ENCODE measurements at places on chromosomes 7 and 10.

- no peak for DNase-seq
These were observed 263.0 kb downstream of the GRID1 start for GRCh38 chr10:86103391-86104101.

DNA sequence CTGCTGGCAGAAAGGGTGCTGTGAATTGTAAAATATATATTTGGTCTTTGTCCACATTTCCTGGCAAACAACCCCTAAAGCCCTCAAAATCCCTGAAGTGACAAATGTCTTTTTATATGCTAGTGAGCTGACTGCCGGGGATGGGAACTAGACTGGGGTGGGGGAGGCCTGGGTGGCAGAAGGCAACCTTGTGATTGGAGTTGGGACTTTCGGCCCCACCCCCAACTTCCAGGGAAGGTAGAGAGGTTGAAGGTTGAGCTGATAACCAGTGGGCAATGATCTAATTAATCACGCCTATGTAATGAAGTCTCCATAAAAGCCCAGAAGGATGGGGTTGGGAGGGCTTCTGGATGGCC is 2.7 kb downstream of the EPHA1 start:
- DNase-seq, result no peak

DNA sequence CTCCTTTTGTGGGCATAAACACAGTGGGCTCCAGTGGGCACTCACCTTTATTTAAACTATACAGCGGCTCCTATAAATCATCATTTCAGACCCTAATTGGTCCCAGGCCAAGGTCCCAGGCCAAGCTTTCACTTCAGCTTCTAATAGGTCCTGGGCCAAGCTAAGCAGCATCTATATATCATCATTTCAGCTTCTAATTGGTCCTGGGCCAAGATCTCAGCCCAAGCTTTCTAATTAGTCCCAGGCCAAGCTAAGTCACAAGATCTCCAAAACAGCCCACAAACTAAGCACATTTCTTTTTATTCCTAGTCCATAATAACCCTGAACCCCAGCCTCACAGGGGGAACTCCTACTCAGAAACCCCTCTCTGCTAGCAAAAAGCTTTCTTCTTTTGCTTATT is 47.1 kb downstream of the ZNF680 start:
- DNase-seq, result no peak

DNA sequence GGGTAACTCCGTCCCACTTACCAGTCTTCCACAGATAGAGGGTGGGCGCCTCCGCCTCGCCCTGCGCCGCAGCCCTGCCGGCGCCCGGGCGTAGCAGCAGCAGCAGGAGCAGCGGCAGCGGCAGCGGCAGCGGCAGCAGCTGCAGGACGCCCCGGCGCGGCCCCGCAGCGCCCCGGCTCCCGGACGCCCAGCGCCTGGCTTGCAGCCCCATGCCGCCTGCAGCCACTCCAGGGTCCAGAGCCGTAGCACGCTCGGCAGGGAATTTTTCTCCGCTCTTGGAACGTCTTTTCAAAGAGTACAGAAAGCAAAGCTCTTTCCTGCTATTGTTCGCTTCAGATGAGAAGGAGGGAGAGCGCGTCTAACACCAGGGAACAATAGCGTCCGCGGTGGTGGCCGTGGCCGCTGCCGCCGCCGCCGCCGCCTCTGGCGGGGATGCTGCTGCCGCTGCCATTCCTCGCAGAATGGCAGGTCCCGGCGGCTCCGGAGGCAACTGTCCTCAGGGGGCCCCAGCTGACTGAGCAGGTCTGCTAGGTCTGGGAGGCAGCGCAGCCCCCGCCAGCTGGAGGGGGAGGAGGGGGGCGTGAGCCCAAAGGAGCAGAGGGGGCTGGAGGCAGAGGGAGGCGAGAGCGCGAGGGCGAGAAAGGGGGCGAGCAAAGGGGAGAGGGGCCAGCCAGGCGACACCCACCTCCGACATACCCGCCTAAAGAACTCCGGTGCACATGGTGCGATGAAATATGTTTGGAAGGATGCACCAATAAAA is at the start of gene THSD7A:
THSD7A (minus strand) TSS at position 463 of the 760 bp plus-strand sequence; CDS start at position 211, 252 bp downstream.
- DNase-seq, result no peak

- no peak for DNase-seq
These were observed 10.9 kb downstream of the OR9A2 start for GRCh38 chr7:143015926-143016490.

DNA sequence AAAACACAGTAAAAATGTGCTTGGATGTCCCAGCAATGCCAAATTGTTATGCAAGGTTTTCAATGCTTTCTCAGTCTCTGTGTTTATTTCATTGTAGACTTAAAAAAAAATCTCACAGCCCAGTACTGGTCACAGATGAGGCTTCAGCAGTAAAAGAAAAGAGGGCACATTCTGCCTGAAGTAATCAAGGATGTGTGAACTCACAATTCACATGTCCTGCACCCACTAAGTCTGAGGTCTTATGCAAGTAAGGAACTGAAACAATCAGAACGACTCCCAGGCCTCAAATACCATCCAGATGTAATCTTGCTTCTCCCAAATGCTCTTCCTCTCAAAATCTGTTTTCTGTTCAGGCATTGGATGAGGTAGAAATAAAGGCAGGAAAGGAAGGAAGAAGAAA is 33.7 kb downstream of the ADRB1 start:
- DNase-seq, result no peak

- DNase-seq, result no peak
These were observed 203.8 kb upstream of the SVIL start for GRCh38 chr10:29838539-29838938.

DNA sequence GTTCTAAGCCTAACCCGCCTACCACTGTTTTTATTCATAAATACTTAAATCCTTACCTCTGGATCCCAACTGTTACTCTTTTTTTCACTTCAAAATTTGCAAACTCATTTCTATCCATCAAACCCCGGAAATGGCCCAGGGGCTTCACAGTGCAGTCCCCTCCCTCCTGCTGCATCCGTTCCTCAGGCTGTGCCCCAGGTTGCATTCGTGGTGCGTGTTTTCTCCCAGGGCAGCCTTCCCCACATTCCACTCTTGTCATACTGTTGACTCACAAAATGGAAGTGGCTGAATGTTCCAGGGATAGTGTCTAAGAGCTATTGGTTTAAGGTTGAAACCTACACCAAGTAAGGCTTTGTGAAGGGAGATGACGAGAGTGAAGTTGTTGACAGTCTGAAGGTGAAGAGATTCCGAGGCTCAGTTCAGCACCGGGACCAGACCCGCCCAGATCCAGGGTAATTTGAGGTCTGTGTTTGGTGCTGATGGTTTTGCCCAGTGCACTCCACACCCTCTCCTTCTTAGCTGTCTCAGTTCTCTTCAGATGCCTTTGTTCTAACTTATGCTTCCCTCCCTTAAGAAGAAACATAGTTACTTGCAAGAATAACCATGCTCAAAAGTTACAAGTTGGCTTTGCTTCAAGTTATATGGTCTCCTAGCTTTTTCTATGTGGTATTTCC is 7.7 kb downstream of the INSIG1 start:
- DNase-seq, result no peak

GRCh38 chr10:86213148-86213547 is 153.4 kb downstream of the GRID1 start:
- DNase-seq, result no peak

DNA sequence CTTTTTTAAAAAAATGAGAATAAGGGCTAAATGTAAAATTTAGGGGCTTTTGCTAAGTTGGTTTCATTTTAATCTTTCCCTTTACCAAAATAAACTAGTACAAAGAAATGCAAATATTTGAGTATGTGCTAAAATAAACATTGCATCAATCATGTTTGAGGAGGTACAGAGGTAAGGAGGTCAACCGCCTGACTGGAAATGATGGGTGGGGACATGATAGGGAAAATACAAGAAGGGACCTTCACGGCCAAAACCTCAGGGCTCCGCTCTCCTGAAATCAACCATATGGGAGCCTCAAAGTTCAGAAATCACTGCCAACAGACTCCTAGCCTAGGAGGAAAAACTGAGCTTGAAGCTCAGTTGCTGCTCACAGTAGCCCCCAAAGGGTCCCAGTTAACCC is 207.6 kb downstream of the AHR start:
- DNase-seq, result no peak

DNA sequence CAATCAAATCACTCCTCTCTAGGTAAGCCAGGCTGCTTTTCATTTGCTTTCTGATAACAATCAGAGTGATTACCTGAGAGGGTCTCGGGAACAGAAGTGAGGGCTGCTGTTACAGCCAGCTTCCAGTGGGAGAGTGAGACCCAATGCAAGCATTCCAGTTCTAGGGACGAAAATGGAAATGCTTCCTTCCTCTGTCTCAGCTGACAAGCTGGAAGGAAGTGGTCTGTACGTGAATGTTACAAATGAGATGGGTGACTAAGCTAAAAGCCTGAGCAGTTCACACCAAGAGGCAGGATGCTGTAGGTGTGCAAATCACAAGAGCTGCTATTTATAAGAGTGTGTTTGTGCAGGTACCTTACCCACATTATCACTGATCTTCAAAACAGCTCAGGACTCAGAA is 772.4 kb downstream of the GRID1 start:
- DNase-seq, result peak; percentile 10

DNA sequence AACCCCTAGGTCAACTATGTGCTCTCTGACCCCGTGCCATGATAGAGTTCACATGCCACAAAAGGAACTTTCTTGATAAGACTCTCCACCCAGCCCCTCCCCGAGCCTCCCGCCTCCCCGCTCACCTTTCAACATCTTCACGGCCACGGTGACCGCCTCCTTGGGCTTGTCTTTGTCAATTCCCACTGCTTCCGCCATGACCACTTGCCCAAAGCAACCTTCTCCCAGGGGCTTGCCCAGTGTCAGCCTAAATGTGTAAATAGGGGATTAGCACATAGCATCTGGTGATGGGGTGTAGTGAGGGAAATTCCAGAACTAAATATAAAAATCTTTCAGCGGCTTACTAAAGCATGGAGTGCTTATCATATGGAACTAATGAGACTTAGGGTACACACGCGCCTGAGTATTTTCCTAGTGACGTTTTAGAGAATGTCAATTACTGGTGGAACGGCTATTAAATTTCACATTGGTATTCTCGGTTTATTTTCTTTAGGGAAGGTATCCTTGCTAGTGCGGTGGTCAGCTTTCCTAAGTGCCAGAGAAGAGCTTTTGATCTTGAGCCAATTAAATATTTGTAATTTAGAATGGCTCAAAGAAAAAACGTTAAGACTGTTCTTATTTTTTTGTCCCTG is 97.4 kb downstream of the FGFR2 start:
- no peak for DNase-seq

DNA sequence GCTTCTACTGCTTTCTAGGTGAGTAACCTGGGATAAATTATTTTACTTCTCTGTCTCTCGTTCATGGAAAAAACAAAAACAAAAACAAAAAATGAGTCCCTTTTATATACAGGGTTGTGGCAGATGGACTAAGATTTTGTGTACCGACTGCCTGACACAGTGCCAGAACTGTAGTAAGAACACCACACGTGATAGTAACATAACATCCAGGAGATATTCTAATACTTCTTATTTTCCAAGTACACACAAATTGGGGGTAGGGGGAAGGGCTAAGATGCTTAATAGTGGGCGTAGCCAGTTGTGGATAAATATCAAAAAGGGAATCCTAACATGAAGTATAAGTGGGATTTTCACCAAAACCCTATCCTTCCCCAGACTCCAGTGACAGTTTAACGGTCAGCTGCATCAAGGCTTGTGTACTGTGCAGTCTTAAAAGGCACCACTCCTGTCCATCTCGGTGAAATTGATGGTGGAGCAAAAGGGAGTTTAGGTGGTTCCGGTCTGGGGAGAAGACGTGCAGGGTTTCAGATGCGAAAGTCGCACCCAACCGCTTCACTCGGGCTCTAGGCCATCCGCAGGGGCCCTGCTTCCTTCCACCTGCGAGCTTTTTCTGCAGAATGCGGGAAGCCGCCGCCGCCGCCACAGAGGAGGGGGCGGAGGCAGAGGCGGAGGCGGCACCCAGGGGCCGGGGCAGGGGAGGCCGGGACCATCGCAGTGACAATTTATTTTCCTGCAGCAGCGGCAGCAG is at the start of gene STAMBPL1:
STAMBPL1 (plus strand) TSS at position 712 of the 748 bp plus-strand sequence. CDS start 21,464 bp downstream, outside the sequence.
- peak; percentile 77 for DNase-seq

GRCh38 chr7:20307119-20307518 is 23.6 kb upstream of the ITGB8 start:
- no peak for DNase-seq

GRCh38 chr7:158811461-158811860 is 17.8 kb downstream of the ESYT2 start:
- peak; percentile 45 for DNase-seq

DNA sequence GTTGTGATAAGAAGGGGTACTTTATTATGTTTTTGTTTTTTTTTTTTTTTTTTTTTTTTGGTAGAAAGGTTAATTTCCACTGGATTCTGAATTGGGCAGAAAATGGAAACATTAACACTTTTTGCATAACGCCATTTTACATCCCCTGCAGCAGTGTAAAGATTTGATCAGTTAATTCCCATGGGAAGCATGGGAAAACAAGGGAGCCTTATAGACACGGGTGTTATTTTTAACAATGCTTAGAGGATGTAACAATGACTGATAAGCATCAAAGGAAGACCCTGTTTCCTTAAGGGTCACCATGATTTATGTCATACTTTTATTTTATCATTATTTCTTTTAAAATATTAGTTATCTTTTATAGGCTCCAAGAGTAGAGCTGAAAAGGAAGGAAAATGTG is 140.2 kb downstream of the CDK14 start:
- DNase-seq, result no peak

DNA sequence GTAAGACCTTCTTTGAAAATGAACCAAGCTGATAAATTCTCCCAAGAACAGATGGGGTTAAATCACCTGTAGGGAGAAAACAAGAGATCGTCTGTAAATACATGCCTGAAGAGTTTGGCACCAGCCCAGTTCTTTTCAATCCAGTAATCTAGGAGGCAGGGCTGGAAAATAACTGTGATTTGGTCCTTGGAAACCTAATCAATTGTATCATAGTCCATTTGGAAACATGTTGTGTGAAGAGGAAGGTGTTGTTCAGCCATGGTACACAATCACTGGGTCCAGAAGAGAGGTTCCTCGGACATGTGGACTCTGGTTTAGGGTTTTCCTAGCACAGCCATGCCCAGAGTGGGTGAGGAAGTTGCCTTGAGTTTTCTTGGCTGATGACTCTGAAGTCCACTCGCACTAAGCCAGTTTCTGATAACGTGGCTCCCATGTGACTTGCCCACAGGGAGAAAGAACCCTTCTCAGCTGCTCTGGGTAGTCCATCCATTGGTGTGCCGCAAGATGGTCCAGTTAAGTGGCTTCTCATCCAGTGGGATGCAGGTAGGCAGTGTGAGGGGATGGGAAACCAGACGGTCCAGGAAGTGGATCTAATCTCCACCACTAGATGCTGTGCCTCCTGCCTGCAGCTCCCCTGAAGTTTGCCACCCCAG is 5.1 kb downstream of the BLNK start:
- DNase-seq, result no peak

DNA sequence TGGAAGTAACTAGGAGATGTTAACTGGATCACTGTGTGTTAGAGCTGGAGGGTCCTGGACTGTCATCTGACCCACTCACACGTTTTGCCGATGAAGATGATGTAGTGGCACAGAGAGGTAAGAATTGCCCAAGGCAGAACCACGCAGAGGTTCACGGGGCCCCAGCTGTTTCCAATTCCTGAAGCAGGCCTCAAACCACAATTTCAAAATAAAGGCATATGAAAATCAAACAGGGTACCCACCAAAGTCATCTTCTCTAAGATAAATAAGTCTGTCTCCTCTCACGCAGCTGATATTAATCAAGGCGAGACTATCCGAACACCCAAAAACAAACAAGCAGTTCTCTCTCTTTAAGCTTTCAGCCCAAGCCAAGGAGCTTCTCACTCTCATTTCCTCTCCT is 113.3 kb upstream of the JCAD start:
- no peak for DNase-seq
